ENCODE measurements at places on chromosomes 12 and 14.

DNA sequence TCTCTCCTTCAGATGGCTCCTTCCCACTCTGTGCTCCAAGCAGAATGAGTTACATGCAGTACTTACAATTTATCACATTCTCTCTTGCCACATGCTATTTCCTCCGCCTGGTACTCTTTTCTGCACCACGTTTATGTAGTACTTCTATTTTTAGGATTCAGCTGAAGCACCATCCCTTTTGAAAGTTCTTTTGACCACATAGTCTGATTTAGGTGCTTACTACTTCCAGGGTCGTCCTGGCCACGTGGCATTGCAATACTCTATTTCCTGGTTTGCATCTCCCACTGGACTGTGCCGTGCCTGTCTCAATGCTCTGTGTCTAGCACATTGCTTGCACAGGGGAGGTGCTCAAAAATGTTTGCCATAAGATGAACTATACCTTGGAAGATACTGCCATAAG is 16.3 kb upstream of the TBC1D30 start:
- no peak for DNase-seq

DNA sequence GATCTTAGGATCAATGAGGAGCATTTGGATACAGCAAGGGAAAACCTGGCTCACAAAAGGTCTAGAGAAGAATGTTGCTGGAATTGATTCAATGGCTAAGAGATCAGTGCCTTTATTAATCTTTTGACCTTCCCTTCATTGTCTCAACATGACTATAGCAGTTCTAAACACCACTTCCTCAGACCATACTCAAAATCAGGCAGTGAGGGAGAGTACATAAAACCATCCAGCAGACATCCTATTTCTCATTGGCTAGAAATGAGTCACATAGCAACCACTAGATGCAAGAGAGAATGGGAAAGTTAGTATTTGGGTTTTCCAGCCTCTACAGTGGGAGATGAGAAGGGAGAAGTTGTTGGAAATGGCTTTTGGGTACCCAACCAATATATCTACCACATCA is 151.4 kb upstream of the NUDT4 start:
- DNase-seq = peak; percentile 84

- peak; percentile 7 for DNase-seq
Observed at GRCh38 chr14:83473416-83474235, 1940.0 kb upstream of the SEL1L start.

DNA sequence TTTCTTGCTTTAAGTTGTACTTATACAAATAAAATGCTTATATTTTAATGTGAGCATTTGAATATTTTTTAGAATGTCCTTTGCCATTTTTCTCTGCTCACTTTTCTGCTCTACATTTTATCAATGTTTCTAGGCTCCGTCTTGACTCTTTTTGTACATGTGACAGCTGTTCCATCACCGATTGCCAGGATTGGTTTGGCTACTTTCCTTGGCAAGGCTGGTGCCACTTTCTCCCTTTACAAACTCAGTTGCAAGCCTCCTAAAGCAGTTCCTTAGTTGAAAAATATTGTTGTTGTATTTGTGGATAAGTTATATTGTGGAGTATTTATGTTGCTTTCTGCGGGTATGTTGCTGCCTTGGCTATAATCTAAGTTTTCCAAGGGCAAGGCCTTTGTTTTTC is 63.4 kb downstream of the DACT1 start:
- no peak for DNase-seq

GRCh38 chr14:94598816-94599655 is 13.2 kb upstream of the SERPINA3 start:
- peak; percentile 88 for DNase-seq

DNA sequence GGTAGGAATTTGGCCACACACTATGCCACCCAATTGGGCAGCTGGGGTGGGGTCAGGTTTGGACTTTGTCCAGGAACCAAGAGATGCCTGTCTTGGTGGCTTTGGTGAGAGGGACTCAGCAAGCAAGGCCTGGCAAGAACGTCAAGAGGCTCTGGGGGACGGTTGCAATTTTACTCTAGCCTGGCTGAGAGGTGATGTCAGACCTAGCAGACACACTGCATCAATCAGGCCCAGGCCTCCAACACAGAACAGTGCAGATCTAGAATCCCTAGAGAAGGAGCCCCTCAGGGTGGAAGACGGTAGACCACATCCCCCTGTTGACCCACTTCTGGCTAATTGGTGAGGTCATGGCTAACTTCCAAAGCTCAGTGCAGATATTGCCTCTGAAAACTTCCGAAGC is 1.6 kb upstream of the UNC119B start:
- no peak for DNase-seq

GRCh38 chr12:106522708-106523107 is 60.1 kb upstream of the RFX4 start:
- DNase-seq = no peak

- no peak for DNase-seq
Observed at GRCh38 chr14:52363041-52363704, 49.1 kb downstream of the PTGER2 start.

GRCh38 chr14:63611078-63611477 is 30.6 kb downstream of the WDR89 start:
- no peak for DNase-seq

- no peak for DNase-seq
Observed at GRCh38 chr12:6378709-6379472, 3.5 kb upstream of the SCNN1A start.

- peak; percentile 58 for DNase-seq
Observed at GRCh38 chr14:34981743-34982420, 910 bp upstream of the SRP54 start.
